ENCODE measurements at places on chromosomes 5 and 9.
A peak's percentile ranks its signal among the peaks of the same experiment; 100 is the strongest.

DNA sequence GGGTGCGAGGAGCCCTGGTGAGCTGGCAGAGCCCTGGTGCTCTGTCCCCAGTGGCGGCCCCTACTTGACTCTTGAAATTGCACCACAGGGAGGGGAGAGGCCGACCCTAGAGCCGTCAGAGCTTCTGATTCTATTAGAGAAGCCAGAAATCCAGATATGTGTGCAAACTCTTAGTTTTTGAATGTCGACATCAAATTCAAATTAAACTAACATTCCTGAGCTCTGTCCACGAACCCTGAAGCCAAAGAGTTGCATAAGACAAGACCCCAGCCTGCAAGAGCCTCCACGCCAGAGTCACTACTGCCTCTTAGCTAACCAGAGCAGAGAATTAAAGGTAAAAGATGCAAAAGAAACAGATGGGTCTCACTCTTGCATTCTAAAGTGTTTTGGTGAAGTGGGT is 29.8 kb upstream of the MSX2 start:
- no peak for DNase-seq
- no peak overlapping the region for H3K27ac ChIP-seq
- peaks cover 2% of the 10 kb centered on the region for H3K27me3 ChIP-seq
- no peak overlapping the region for H3K4me3 ChIP-seq
- H3K4me1 ChIP-seq, result peaks cover 2% of the 10 kb centered on the region

DNA sequence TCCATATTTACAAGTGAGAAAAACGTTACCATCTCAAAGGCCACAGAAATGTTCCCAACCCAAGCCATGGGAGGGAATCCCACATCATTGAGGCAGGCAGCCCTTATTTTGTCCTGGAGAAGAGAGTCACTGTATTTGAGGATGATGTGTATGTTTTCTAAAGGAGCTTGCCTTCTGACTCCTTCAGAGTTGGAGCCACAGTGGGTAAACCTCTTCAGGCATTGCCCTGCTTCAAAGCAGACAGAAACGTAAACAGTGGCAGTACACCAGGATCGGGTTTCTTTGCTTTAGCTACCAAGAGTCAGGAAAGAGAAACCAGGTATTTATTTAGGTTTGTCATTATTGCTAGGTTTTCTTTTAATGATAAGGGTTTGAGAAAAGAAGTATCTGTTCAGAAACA is 45.7 kb downstream of the MUSK start:
- H3K4me3 ChIP-seq, result no peak overlapping the region
- no peak overlapping the region for H3K27ac ChIP-seq
- H3K4me1 ChIP-seq, result peaks cover 1% of the 10 kb centered on the region
- H3K27me3 ChIP-seq, result no peaks in the 10 kb centered on the region
- DNase-seq, result no peak

DNA sequence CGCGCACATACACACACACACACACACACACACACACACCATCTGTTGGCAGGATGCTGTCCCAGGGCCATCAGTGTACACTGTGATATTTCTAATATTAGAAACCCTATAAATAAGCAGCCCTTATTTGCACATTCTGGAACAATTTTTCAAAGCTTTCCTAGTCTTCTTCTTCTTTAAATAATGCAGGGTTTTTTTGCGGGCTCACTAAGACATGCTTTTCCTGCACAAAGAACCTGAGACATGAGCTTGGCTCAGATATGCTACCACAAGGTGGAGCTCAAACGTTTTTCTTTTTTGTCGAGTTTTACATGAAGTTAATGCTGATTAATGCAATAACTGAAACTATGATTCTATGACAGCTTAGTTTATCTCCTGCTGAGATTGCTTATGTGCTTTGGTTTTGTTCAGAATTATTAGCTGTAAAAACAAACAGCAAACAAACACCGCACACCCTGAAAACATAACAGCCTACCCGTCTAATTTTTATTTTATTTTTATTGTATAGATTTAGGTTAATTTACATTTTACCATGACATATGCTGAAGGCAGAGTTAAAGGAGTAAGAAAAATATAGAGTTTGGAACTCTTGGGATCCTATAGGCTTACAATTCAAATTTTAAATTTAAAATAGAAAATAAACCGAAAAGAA is 95.8 kb downstream of the ALDH1A1 start:
- peak; percentile 41 for DNase-seq
- no peaks in the 10 kb centered on the region for H3K27me3 ChIP-seq
- H3K4me3 ChIP-seq, result no peak overlapping the region
- no peaks in the 10 kb centered on the region for H3K4me1 ChIP-seq
- no peaks in the 10 kb centered on the region for H3K36me3 ChIP-seq
- no peak overlapping the region for H3K27ac ChIP-seq

- no peaks in the 10 kb centered on the region for H3K36me3 ChIP-seq
- no peak for DNase-seq
- H3K27me3 ChIP-seq, result no peaks in the 10 kb centered on the region
- H3K4me3 ChIP-seq, result no peak overlapping the region
- no peaks in the 10 kb centered on the region for H3K4me1 ChIP-seq
- no peak overlapping the region for H3K27ac ChIP-seq
Measured at GRCh38 chr9:28616310-28616709, 1043.0 kb upstream of the C9orf72 start.

DNA sequence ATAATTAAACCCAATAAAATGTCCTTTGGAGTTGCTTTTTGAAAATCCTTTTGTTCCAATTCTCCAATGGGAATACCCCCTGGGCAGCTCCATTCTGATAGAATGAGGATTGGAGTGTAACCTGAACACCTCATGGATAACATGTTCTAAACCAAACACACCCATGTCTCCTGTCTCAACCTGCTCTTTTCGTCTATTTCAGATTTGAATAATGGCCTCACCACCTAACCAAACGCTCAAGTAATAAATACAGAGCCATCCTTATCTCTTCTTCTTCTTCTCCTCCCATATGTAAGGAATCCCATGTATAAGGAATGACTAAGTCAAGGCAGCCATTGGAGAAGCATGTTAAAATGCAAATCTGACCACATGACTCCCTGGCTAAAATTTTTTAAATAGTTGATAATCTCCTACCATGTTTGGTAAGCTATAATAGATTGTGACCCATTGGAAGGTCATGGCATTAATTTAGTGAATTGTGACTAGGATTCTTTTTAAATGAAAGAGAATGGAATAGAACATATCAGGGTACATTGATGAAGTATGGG is 26.0 kb downstream of the ELL2 start:
- H3K27me3 ChIP-seq, result no peaks in the 10 kb centered on the region
- no peak overlapping the region for H3K27ac ChIP-seq
- H3K4me3 ChIP-seq, result no peak overlapping the region

DNA sequence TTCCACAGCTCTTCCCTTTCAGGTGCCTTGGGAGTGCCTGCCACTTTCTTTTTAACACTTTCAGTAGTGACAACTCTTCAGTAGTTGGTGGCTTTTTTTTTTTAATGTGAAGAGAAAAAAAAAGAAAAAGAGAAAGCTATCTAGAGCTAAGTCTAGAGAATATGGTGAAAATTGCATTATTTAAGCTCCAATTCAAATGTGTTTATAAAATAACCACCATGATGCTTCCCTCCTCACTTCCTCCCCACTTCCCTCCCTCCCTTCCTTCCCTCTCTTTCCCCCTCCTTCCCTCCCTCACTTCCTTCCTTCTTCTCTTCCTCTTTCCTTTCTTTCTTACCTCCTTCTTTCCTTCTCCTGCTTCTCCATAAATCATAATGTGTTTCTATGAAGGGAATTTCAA is 456.7 kb upstream of the ACTBL2 start:
- H3K27me3 ChIP-seq, result no peaks in the 10 kb centered on the region
- DNase-seq, result no peak
- no peak overlapping the region for H3K27ac ChIP-seq
- H3K4me3 ChIP-seq, result no peak overlapping the region
- no peaks in the 10 kb centered on the region for H3K36me3 ChIP-seq

- no peaks in the 10 kb centered on the region for H3K4me1 ChIP-seq
- H3K27me3 ChIP-seq, result no peaks in the 10 kb centered on the region
- no peak overlapping the region for H3K27ac ChIP-seq
- no peak for DNase-seq
- H3K36me3 ChIP-seq, result no peaks in the 10 kb centered on the region
- H3K4me3 ChIP-seq, result no peak overlapping the region
Measured at GRCh38 chr5:148849461-148849860, 23.1 kb downstream of the ADRB2 start.

- no peak overlapping the region for H3K27ac ChIP-seq
- H3K27me3 ChIP-seq, result peaks cover 8% of the 10 kb centered on the region
- 0 out of 2 replicates have a peak, but pooled peaks cover 2% of the 10 kb centered on the region for H3K4me1 ChIP-seq
Measured at GRCh38 chr5:137501846-137502406, 2.8 kb upstream of the SPOCK1 start.

DNA sequence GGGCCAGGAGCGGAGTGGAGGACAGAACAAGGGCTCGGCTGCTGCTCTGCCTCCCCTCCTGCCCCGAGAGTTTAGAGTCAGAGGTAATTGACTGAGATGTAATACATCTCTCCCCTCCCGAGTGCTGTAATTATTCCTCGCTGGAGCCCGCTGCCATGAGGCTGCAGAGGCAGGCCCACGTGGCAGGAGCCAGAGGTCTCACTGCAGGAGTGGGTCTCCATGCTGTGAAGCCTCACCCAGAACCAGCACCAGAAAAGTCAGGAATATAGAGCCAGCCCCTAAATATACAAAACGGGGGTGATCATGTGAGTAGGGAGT is 2.5 kb downstream of the FAM163B start:
- H3K4me1 ChIP-seq, result no peaks in the 10 kb centered on the region
- no peaks in the 10 kb centered on the region for H3K36me3 ChIP-seq
- H3K4me3 ChIP-seq, result no peak overlapping the region
- no peak for DNase-seq

DNA sequence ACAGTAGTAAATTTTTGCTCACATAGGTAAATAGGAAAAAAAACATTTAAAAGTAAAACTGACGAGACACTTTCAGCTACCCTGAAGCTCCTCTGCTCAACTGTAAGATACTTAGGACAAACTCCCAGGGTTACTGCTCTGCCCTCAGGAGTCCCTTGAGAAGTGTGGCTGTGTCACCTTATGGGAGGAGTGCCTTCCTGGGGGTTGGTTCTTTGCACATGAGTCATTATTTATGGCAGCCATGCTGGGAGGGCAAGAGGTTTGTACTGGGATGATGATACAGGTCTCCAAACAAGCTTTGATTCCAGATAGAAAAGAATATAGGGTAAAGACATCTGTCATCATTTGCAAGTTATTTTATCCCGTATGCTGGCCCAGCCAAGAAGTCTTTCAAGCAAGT is 45.9 kb downstream of the TTC1 start:
- H3K4me1 ChIP-seq, result no peaks in the 10 kb centered on the region
- peaks cover 1% of the 10 kb centered on the region for H3K36me3 ChIP-seq
- H3K27me3 ChIP-seq, result no peaks in the 10 kb centered on the region
- no peak overlapping the region for H3K4me3 ChIP-seq
- no peak overlapping the region for H3K27ac ChIP-seq
- DNase-seq, result no peak

DNA sequence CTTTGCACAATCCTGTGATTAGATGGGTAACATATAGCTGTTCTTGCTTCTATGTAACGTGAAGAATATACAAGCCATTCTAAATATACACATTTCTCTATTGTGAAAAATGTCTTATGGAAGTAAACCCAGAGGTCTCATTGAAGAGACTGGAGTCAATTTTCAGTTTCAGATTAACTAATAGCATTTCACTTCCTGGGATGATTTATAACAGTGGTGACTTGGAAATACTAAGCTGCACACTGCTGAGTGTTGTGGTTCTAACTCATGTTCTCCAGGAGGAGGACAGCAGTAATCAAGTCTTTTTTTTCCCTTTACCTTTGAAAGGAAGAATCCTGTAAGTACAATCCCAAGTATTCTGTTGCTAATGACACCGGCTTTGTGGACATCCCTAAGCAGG is 3.3 kb downstream of the CTSL start:
- H3K36me3 ChIP-seq, result no peaks in the 10 kb centered on the region
- H3K4me1 ChIP-seq, result no peaks in the 10 kb centered on the region
- no peak overlapping the region for H3K4me3 ChIP-seq
- no peaks in the 10 kb centered on the region for H3K27me3 ChIP-seq

DNA sequence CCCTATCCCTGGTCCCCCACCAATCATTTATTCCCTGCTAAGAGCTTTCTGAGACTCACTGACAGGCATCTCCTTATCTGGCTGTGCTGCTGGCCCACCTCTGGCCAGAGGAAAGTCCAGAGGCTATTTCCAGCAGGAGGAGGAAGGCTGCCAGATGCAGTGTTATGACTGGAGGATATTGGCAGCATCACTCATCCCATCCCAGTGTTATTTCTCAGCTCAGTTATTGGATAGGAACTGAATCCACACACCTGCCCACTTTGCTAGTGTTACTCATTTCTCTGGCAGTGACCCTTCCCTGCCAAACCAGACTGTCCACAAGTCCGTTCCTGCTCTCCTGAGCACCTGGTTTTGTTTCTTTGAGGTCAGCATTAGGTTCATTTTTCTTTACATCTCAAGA is 228.2 kb downstream of the GRIA1 start:
- no peaks in the 10 kb centered on the region for H3K27me3 ChIP-seq
- no peak for DNase-seq
- H3K4me1 ChIP-seq, result no peaks in the 10 kb centered on the region
- no peak overlapping the region for H3K4me3 ChIP-seq
- no peak overlapping the region for H3K27ac ChIP-seq

GRCh38 chr9:100413839-100414420 is 13.0 kb upstream of the MSANTD3 start:
- H3K4me1 ChIP-seq, result peaks cover 3% of the 10 kb centered on the region
- H3K4me3 ChIP-seq, result no peak overlapping the region
- no peaks in the 10 kb centered on the region for H3K36me3 ChIP-seq
- DNase-seq, result no peak
- no peaks in the 10 kb centered on the region for H3K27me3 ChIP-seq

Data from iPS DF 6.9 (cell line).